ENCODE measurements at places on chromosomes 5 and 9. TPM values are rescaled to one million over a fixed set of nuclear protein-coding genes. Genes with fewer than 3 reads are reported as not detected.

FPGS gene
- total RNA-seq = 83.9 TPM

SHISAL2B gene
- not detected for total RNA-seq

PCDHB2 gene
- total RNA-seq = not detected

PCDHGB2 gene
- 0.19 TPM for total RNA-seq

INSL6 gene
- total RNA-seq = not detected

IL5 gene
- total RNA-seq = 5.0 TPM

KLHL9 gene
- total RNA-seq = 16.0 TPM

ABO gene
- not detected for total RNA-seq

RAB3C gene
- total RNA-seq = not detected

NTNG2 gene
- 0.77 TPM for total RNA-seq

RNF208 gene
- total RNA-seq = 3.4 TPM

CCDC180 gene
- total RNA-seq = 1.1 TPM

AFAP1L1 gene
- total RNA-seq = not detected

ZBTB26 gene
- 6.1 TPM for total RNA-seq

SMIM3 gene
- 22.8 TPM for total RNA-seq

NXNL2 gene
- not detected for total RNA-seq

PCDHA4 gene
- total RNA-seq = not detected

LCN9 gene
- total RNA-seq = not detected

LCN2 gene
- not detected for total RNA-seq

SLC45A2 gene
- not detected for total RNA-seq

EIF4E1B gene
- total RNA-seq = not detected

All from activated CD4-positive, alpha-beta memory T cell treated with anti-CD3 and anti-CD28 coated beads for 36 hours (primary cell).